T-helper 2 cell treated with Interferon-gamma antibody and Interleukin-4, amounts not matched to agents 100 ng/mL and 5 ng/mL, for 36 hours (primary cell): ENCODE measurements at places on chromosomes 7 and 10. TPM values are rescaled to one million over a fixed set of nuclear protein-coding genes. Genes with fewer than 3 reads are reported as not detected.

The C10orf105 gene
- 0.61 and 0.64 TPM in 2 replicates for total RNA-seq

The PDE6C gene
- not detected in 2 replicates for total RNA-seq

The POLR3A gene
- 21.9 and 24.2 TPM in 2 replicates for total RNA-seq

The NEURL1 gene
- 1.5 TPM in 2 replicates for total RNA-seq

The FRMD4A gene
- total RNA-seq, result 0.05 and 0.27 TPM in 2 replicates

The UPF2 gene
- total RNA-seq, result 37.1 and 37.7 TPM in 2 replicates

The SP4 gene
- 49.1 and 49.3 TPM in 2 replicates for total RNA-seq

The PCDH15 gene
- not detected in 2 replicates for total RNA-seq

The POM121C gene
- 78.8 and 86.1 TPM in 2 replicates for total RNA-seq

The OIT3 gene
- 0.11 TPM in 1 of 2 replicates, not detected in the other for total RNA-seq

The REEP3 gene
- total RNA-seq, result 18.2 and 19.9 TPM in 2 replicates

The AKR1C4 gene
- total RNA-seq, result not detected in 2 replicates

The MGAM2 gene
- total RNA-seq, result not detected in 2 replicates

The CCL24 gene
- total RNA-seq, result not detected in 2 replicates

The PRSS58 gene
- not detected in 2 replicates for total RNA-seq

The INMT gene
- total RNA-seq, result 0.77 and 0.89 TPM in 2 replicates

The SLC26A4 gene
- 3.5 and 4.5 TPM in 2 replicates for total RNA-seq

The TBX20 gene
- total RNA-seq, result 0.25 and 0.39 TPM in 2 replicates

The RAB11FIP2 gene
- total RNA-seq, result 14.7 and 15.8 TPM in 2 replicates

The CYP3A4 gene
- not detected in 2 replicates for total RNA-seq

The PTPRN2 gene
- total RNA-seq, result 5.1 and 5.4 TPM in 2 replicates

The TRIL gene
- not detected in 2 replicates for total RNA-seq

The HIBADH gene
- 14.5 TPM in 2 replicates for total RNA-seq

The AASS gene
- total RNA-seq, result 0.68 and 0.89 TPM in 2 replicates

The INSYN2A gene
- not detected in 2 replicates for total RNA-seq

The RBP3 gene
- total RNA-seq, result not detected in 2 replicates

The AP5Z1 gene
- total RNA-seq, result 60.4 and 66.3 TPM in 2 replicates

The MUC3A gene
- total RNA-seq, result not detected in 2 replicates

The PBLD gene
- 1.0 and 1.5 TPM in 2 replicates for total RNA-seq

The PITX3 gene
- total RNA-seq, result not detected in 2 replicates

The ANK3 gene
- 14.7 and 15.9 TPM in 2 replicates for total RNA-seq

The NSUN6 gene
- 22.2 and 22.8 TPM in 2 replicates for total RNA-seq

The MNX1 gene
- 0.14 TPM in 1 of 2 replicates, not detected in the other for total RNA-seq

The PSD gene
- 1.4 and 1.6 TPM in 2 replicates for total RNA-seq

The DNAAF5 gene
- 25.0 and 25.7 TPM in 2 replicates for total RNA-seq

The NANOS1 gene
- 0.20 and 0.34 TPM in 2 replicates for total RNA-seq

The CDNF gene
- 0.34 and 0.48 TPM in 2 replicates for total RNA-seq

The SLC35B4 gene
- total RNA-seq, result 19.5 and 19.6 TPM in 2 replicates

The HYAL4 gene
- not detected in 2 replicates for total RNA-seq

The TUBB8 gene
- total RNA-seq, result not detected in 2 replicates

The SEM1 gene
- 39.3 and 41.2 TPM in 2 replicates for total RNA-seq

The PTF1A gene
- total RNA-seq, result not detected in 2 replicates

The SLC39A12 gene
- not detected in 2 replicates for total RNA-seq

The PSPH gene
- total RNA-seq, result 12.0 and 13.5 TPM in 2 replicates

The HOXA6 gene
- not detected in 2 replicates for total RNA-seq

The HSPA14 gene
- total RNA-seq, result 30.4 and 31.2 TPM in 2 replicates

The EMX2 gene
- not detected in 2 replicates for total RNA-seq

The NKX2-3 gene
- total RNA-seq, result not detected in 2 replicates

The LIPN gene
- total RNA-seq, result not detected in 2 replicates

The GARIN1A gene
- total RNA-seq, result 0.68 and 0.95 TPM in 2 replicates

The PTPN20 gene
- total RNA-seq, result 1.9 and 2.8 TPM in 2 replicates

The NPFFR1 gene
- total RNA-seq, result not detected in 2 replicates

The BEND7 gene
- not detected in 2 replicates for total RNA-seq

The ERVW-1 gene
- total RNA-seq, result not detected in 2 replicates

The FGFR2 gene
- 0.73 TPM in 1 of 2 replicates, not detected in the other for total RNA-seq

The YKT6 gene
- total RNA-seq, result 70.7 and 70.9 TPM in 2 replicates

The CRTAC1 gene
- total RNA-seq, result not detected in 2 replicates
